ENCODE measurements at places on chromosomes 1 and 21.

- DNase-seq = no peak
Measured at GRCh38 chr1:239322369-239322768, 64.0 kb upstream of the CHRM3 start.

DNA sequence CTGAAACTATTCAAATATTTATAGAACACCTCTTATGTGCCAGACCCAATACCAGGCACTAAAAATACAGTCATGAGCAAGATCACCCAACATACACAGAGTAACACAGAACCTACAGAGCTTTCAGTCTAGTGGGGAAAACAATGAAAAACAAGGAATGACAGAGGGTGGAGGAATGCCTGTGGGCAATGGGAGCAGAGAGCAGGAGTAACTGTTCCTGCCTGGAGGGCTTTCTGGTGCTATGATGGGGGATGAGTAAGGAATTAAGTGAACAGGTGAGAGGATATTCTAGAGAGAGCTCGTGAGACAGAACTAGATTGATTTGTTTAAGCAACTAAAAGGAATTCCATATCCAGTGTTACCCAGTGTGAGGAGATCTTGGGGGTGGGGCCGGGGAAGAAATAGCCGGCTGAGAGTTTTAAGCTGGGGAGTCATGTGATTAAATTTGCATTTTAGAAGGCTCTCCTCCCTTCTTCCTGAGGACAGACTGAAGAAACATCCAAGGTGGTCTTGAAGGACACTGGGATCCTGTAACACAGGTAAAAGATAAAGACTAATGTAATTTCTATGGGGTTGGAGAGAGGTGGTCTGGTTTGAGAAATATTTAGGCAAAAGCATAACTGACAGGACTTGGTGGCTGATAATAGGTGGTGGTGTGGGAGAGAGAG is 2.1 kb upstream of the CD53 start:
- no peak for DNase-seq

DNA sequence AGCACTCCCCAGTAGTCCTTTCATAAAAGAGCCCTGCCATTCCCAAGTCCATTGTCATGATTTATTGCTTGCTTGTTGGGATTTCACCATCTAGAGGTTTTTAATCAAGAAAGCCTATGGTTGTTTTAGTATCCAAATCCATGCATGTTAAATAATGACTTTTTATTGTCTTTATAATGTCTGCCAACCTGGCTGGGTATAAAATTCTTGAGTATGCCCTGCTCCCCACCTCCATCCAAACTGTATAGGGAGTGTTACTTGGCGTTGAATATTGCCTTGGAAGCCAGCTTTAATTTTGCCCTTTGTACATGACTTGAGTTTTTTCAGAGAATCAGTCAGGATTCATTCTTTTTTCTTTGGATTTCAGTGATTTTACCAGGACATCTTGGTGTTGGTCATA is 44.2 kb downstream of the DISC1 start:
- DNase-seq = no peak

DNA sequence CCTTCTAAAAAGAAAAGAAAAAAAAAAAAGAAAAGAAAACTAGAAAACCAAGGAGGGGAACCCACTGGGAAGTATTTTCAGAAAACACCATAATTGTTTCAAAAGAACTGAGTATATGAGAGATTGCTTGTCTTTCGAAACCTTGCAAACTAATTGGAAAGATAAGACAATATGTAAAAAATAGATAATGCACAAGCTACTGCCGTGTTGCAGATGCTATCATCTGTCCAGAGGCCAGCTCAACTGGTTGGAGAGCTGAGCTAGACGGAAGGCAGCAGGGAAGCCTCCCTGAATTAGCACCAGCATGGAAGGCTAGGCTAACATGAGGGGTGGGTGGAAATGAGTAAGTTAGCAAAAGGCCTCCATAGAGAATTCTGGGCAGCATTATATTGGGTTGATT is 16.2 kb upstream of the CACHD1 start:
- no peak for DNase-seq

GRCh38 chr1:34984435-34984792 is 733 bp downstream of the TMEM35B start:
- no peak for DNase-seq

DNA sequence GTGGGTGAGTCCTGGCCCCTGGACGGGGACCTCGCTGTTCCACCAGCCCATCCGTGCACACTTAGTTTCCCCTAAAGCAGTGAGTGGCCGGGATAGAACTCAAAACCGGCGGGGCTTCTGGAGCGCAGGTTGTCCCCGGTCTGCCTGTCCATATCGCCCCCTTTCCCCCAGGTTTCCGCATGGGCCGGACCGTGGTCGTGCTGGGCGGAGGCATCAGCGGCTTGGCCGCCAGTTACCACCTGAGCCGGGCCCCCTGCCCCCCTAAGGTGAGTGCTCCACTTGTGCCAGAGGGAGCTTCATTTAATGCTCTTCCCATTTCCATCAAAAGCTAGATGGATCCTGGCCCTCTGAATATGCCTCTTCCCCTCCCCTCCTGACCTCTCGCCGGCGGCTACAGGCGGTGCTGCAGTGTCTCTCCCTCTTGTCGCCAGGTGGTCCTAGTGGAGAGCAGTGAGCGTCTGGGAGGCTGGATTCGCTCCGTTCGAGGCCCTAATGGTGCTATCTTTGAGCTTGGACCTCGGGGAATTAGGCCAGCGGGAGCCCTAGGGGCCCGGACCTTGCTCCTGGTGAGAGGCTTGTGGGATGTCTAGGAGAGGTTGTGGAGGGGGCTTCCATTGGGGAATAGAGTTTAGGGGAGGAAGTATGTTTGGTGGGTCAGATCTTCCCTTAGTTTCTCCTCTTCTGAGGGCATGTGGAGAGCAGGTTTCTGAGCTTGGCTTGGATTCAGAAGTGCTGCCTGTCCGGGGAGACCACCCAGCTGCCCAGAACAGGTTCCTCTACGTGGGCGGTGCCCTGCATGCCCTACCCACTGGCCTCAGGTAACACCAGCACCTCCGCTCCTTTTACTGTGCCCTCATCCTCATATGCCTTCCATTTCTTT is 683 bp downstream of the PPOX start:
- DNase-seq = no peak
